Stromal cell of bone marrow (primary cell): ENCODE measurements at places on chromosomes 16 and 17.

DNA sequence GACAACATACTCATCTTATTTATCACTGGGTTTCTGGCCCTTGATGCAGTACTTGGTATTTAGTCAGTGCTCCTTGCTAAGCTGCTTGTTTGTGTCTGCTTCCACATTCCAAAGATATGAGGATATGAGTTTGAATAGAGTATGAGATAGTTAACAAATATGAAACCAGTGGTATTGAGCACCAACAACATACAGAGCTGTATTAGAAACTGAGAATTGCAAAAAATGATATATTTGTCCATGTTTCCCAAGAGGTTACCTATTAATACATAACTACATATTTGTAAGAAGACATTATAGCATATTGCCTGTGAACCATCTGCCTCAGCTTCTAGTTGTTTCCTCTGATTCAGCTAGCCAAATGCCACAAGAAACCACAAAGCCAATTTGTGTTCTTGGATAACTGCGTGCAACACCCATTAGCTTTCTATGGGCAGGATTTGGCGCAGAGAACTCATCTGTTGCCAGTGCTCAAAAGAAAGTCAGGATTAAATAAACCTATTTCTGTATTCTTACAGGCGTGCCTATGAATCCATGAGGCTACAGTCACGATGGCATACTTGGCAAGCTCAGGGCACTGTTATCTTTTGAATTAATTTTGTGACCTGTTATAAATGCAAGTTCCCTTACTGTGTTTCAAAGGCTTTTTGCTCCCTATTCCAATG lies 194.4 kb downstream of the MAP2K6 start:
- DNase-seq = peak; percentile 89

- DNase-seq = no peak
Observed at GRCh38 chr17:40828454-40829044, 6.1 kb upstream of the KRT10 start.

DNA sequence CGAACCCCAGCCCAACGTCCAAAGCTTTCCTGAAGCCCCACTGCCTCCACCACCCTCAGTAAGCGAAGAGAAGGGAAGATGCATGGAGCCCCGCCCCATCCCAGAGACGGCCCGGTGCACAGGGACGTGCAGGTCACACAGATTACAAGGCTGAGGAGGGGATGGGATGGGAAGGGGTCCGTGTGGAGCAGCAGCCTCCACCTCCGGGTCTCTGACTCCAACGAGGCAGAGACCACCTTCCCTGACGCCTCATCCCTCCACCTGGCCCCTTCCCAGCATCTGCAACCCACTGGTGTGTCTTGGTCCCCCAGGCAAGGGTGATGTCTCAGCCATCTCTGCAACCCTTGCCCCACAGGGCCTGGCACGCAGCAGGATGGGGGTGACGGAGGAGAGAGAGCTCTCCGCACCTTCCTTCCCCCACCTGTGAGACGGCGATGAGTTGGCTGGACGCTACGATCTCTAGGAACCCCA lies 58.5 kb downstream of the TBC1D16 start:
- no peak for DNase-seq

GRCh38 chr17:43529947-43530287 lies 16.2 kb downstream of the ETV4 start:
- DNase-seq = no peak

- no peak for DNase-seq
Observed at GRCh38 chr17:31842195-31843069, 16.6 kb downstream of the COPRS start.

- no peak for DNase-seq
Observed at GRCh38 chr16:66692341-66692740, 4.2 kb downstream of the CMTM4 start.

DNA sequence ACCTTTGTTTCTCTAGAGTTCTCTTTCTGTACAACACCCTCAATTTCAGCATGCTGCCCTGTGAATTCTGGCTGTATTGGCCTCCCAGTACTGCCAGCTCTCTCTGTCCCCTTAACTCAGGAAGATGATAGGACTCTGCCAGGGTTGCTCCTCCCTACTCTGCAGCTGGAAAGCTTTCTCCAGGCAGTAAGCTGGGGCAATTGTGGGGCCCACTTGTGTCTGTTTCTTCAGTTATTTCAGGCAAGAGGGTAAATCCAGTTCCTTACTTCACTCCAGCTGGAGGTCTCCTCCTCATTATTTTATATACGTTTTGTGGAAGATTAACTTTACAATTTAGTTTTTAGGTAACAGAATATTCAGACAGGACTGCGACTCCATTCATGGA lies 9.9 kb downstream of the C17orf100 start:
- no peak for DNase-seq

GRCh38 chr16:51327001-51327400 lies 175.9 kb upstream of the SALL1 start:
- DNase-seq = no peak

DNA sequence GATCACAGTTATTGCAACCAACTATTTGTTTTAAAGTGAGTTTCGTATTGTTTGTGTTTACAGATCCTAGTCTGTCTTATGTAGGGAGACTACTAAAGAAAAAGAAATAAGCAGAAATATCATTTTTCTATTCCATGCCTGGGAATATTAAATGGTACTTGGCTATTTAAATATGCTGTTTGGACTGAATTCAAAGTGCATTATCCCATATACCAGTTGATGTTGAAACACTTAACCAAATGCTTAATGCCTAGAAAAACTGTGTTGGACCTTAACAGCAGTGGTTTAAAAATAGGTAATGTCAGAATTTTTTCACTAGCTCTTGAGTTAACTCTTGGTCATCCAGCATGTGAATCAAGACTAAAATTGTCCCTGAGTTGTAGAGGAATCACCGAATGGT lies 37.5 kb upstream of the TOM1L1 start:
- no peak for DNase-seq

- DNase-seq = no peak
Observed at GRCh38 chr17:79073016-79073705, 1.5 kb upstream of the ENGASE start.
